Fibroblast of skin of back (primary cell): ENCODE measurements at places on chromosomes 4 and X.

- DNase-seq, result peak; percentile 32
These were observed 55.0 kb downstream of the FAM53A start for GRCh38 chr4:1628892-1629698.

- DNase-seq, result no peak
These were observed 116.0 kb downstream of the SNCA start for GRCh38 chr4:89720981-89721380.

DNA sequence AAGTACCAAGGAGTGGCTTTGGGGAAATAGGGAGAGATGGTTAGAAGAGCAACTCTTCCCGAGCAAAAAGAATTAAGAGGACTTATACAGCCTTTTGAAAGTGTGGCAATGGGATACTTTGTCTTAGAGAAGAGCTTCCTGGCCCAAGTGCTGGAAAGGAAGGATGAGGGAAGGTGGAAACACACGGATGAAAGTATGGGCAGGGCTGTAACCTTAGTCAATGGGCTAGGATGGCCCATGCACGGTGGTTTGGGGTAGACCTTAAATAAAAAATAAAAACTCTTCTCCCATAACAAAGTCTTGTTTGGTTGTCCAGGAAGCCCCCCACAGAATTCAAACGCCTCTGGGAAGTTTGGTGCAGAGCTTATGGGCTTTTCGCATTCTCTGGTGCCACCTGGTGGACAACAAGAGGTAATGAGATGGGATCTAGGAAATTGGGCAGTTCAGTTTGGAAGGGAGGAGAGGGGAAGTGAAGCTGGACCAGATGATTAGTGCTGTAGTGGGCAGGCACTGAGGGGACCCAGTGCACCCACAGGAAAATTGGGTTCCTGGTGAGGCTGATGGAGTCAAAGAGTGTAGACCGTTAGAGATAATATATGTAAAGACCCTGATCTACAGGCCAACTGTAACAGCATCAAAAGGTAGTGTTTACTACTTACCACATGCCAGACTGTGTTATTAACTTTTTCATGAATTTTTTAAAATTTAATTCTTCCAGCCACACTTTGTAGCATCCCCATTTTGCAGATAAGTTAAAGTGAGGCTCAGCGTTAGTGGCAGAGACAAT lies 13.8 kb upstream of the ENOX2 start:
- DNase-seq, result peak; percentile 49

GRCh38 chr4:52836678-52837077 lies 25.4 kb upstream of the RASL11B start:
- DNase-seq, result no peak

- no peak for DNase-seq
These were observed 118.8 kb upstream of the GYPA start for GRCh38 chr4:144259285-144259684.

GRCh38 chr4:100299046-100299840 lies 109.0 kb upstream of the DDIT4L start:
- DNase-seq, result peak; percentile 98

GRCh38 chr4:135244696-135245095 lies 1043.1 kb upstream of the PABPC4L start:
- DNase-seq, result peak; percentile 71

DNA sequence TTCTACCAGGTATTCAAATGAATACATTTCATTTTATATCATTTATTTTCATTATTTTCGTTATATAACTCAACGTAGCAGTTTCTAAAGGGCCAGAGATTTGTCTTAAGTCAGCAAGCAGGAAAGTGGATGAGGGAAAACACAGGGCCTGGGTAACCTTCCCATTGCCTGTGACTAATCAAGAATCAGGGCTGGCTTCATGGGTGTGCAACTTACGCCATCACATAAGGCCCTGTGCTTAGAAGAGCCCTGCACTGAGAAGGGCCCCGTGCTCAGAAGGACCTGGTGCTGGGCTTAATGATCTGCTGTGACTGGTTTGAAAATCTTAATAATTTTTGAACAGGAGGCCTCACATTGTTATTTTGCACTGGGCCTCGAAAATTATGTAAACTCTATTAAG lies 65.4 kb upstream of the FAM9C start:
- peak; percentile 29 for DNase-seq

GRCh38 chr4:80266253-80266901 lies at the start of gene FGF5:
Gene FGF5, plus strand, starts transcription at chr4:80266664. Its CDS starts 161 bp downstream, at chr4:80266825.
- DNase-seq, result peak; percentile 96

- DNase-seq, result no peak
These were observed 88.8 kb upstream of the PCDH18 start for GRCh38 chr4:137621056-137621455.

GRCh38 chr4:7541414-7541810 lies 106.7 kb upstream of the PSAPL1 start:
- no peak for DNase-seq

DNA sequence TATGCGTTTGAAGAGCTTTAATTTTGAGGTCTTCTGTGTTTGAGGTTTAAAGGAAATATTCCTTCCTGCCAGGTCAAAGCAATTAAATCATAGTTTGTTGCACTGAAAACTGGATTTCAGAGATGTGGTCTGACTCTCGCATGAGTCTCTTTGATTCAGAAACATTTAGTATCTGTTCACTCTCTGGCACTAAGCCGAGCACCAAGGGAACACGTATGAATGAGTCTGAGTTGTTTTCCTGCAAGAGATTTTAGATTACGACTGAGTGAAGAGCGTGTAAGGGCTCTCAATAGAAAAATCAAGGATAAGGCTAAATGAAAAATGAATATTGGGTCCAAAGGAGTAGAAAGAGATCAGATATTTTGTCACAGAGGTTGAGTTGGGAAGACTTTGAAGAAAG lies 875.4 kb upstream of the PRKX start:
- DNase-seq, result no peak

DNA sequence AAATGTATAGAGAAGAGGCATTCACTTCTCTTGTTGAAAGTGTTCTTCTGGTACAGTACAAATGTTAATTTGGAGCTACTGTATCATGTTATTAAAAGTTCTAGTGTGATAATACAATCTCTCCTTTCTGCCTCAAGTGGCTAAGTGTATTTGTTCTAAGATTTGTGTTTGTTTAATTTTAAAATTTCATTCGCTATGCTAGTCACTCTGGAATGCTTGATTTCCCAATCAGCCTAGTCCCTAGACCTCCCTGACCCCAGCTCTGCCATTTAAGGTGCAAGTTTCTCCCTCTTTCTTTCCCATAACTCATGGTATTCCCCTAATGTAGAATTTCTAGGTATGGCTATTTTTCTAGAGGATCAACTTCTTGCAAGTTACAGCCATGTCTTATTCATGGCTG lies 817.4 kb downstream of the STIM2 start:
- no peak for DNase-seq

- no peak for DNase-seq
These were observed 58.0 kb downstream of the SLC2A9 start for GRCh38 chr4:9963328-9963727.

DNA sequence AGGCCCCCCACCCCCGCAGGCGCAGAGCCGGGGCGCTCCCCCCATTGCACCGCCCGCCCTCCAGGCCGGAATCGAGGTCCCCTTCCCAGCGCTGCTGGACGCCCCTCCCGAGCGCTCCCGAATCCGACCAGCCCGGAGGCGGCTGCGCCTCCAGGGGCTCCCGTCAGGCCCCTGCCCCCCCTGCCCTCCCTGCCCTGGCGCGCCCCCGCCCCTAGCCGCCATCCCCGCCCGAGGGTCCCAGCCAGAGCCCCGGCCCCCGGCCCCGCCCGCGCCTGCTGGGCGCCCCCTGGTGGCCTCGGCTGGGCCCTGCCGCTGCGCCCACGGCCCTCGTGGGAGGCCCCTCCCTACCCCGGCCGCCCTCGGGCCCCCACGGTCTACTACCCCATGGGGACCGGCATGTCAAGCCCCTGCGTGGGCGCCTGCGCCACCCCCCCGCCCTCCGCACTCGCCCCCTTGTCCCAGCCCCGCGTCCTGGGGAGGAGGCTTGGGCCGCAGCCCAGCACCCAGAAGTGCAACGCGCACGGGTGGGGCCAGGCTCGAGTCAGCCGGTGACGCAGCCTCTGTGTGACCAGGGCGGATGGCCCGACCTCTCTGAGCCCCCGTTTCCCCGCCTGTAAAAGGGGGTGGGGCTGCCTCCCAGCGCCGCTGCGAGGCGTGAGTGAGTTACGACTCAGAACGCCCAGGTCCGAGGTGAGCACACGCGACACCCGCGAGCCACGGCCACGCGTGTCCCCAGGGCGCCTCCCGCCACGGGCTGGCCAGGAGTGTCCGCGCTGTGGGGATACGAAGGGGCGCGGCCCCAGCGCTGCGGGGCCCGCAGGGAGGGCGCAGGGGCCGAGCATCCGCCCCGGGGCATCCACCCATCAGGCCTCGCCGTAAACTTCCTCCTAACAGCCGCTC lies 104.9 kb downstream of the FAM53A start:
- peak; percentile 72 for DNase-seq

- no peak for DNase-seq
These were observed 5.6 kb downstream of the SEPTIN11 start for GRCh38 chr4:76955182-76955581.
